Astrocyte (in vitro differentiated cells and primary cell): ENCODE measurements at places on chromosomes 16 and 17.

GRCh38 chr17:82309656-82310570 lies 7.5 kb downstream of the CD7 start:
- H3K36me3 ChIP-seq = no peaks in the 10 kb centered on the region
- H3K27me3 ChIP-seq = peaks cover 22% of the 10 kb centered on the region
- no peak for DNase-seq
- no peak overlapping the region for H3K4me3 ChIP-seq
- H3K27ac ChIP-seq = no peak overlapping the region

- H3K36me3 ChIP-seq = no peaks in the 10 kb centered on the region
- peaks cover 21% of the 10 kb centered on the region for H3K4me1 ChIP-seq
- DNase-seq = peak; percentile 71
- peak overlapping the region; percentile 25 for H3K27ac ChIP-seq
- H3K27me3 ChIP-seq = no peaks in the 10 kb centered on the region
These were observed 264.3 kb downstream of the CPPED1 start for GRCh38 chr16:12539185-12539929.

- no peak overlapping the region for H3K4me3 ChIP-seq
- no peaks in the 10 kb centered on the region for H3K27me3 ChIP-seq
- DNase-seq = no peak
These were observed 24.3 kb upstream of the DNAI2 start for GRCh38 chr17:74249590-74250270.

DNA sequence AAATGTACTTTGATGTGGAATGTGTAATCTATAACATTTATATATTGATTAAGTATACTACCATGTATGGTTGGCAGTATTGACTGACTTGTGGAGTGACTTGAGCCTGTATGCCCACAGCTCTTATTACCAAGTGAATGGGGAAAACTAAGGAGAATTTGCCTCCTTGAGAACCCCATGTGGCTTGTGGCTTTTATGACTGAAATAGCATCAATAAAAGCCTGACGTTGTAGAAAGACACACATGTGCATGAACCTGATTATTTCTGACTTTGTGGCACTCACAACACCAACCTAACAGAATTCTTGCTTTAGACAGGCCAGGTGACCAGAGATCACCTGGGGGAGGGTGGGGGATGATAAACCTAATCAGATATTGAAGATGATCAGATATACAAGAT lies 2.1 kb upstream of the LRRC75A start:
- H3K27ac ChIP-seq = no peak overlapping the region
- no peak overlapping the region for H3K4me3 ChIP-seq
- H3K27me3 ChIP-seq = peaks cover 28% of the 10 kb centered on the region
- no peak for DNase-seq
- H3K36me3 ChIP-seq = no peaks in the 10 kb centered on the region

- H3K4me3 ChIP-seq = no peak overlapping the region
- no peaks in the 10 kb centered on the region for H3K4me1 ChIP-seq
- peak; percentile 67 for DNase-seq
- no peak overlapping the region for H3K27ac ChIP-seq
These were observed 19.0 kb downstream of the PIK3R5 start for GRCh38 chr17:8946476-8946875.

- peak overlapping the region; percentile 55 for H3K27ac ChIP-seq
- peaks cover 17% of the 10 kb centered on the region for H3K4me1 ChIP-seq
- peaks cover 22% of the 10 kb centered on the region for H3K27me3 ChIP-seq
- DNase-seq = no peak
These were observed 129 bp downstream of the IRX5 start for GRCh38 chr16:54930869-54931119.

GRCh38 chr16:25018972-25019617 lies 3.9 kb upstream of the ARHGAP17 start:
- H3K4me1 ChIP-seq = peaks cover 3% of the 10 kb centered on the region
- H3K27ac ChIP-seq = no peak overlapping the region
- no peaks in the 10 kb centered on the region for H3K27me3 ChIP-seq
- no peak overlapping the region for H3K4me3 ChIP-seq
- DNase-seq = no peak

DNA sequence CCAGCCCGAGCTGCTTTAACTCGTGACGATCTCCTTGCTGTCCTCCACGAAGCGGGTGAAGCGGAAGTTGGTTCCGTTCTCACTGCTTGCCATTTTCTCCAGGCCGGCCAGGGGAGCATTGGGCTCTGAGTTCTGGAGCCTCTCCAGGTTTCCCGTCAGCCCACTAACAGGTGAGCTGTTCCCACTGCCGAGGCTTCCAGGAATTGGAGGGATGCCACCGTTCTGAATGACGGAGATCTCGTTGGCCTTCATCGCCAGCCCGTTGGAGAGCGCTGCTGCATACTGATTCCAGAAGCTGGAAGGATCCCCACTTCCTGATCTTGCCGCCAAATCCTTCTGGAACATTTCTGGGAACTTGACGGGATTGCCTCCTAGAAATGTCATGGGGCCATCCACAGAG lies 14.0 kb downstream of the SALL1 start:
- no peak overlapping the region for H3K4me3 ChIP-seq
- H3K27me3 ChIP-seq = no peaks in the 10 kb centered on the region
- H3K4me1 ChIP-seq = no peaks in the 10 kb centered on the region
- H3K36me3 ChIP-seq = peaks cover 6% of the 10 kb centered on the region

DNA sequence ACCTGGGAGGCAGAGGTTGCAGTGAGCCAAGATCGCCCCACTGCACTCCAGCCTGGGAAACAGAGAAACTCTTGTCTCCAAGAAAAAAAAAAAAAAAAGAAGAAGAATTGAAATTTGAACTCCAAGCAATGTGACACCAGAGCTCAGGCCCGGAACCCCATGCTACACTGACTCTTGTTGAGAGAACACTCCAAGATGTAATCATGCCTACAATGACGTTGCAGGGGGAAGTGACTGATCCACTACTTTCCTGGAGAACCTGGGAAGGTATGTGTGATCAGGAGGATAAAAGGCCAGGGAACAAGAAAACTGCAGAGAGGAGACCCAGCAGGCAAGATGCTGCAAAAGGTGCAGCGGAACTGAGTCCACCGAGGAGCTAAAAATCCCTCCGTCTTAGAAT lies 57.9 kb downstream of the ADCY9 start:
- H3K4me1 ChIP-seq = peaks cover 8% of the 10 kb centered on the region
- no peak overlapping the region for H3K27ac ChIP-seq
- no peaks in the 10 kb centered on the region for H3K36me3 ChIP-seq
- no peak for DNase-seq
- no peak overlapping the region for H3K4me3 ChIP-seq

GRCh38 chr17:2087597-2088211 lies 32.8 kb downstream of the HIC1 start:
- H3K4me1 ChIP-seq = peaks cover 68% of the 10 kb centered on the region
- H3K4me3 ChIP-seq = no peak overlapping the region
- H3K27me3 ChIP-seq = no peaks in the 10 kb centered on the region
- H3K27ac ChIP-seq = peak overlapping the region; percentile 66
